ENCODE measurements at places on chromosomes 11 and 22.

DNA sequence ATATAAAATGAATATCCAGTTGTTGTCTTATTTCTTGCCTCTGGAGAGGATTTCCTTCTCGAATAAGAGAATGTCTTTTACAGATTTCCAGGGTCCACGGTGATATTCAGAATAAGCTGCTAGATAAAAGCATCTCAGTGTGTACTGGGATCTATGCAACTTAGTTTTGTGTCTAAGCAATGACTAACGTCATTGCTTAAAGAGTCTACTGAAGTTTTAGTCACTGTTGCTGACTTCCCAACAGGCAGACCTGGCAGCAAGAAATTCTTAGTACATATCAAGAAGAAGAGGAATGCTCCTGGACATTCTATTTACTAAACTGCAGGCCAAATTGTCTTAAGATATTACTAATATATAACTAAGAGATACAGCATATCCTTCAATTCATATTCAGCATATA is 70.3 kb downstream of the SOX6 start:
- DNase-seq: no peak

DNA sequence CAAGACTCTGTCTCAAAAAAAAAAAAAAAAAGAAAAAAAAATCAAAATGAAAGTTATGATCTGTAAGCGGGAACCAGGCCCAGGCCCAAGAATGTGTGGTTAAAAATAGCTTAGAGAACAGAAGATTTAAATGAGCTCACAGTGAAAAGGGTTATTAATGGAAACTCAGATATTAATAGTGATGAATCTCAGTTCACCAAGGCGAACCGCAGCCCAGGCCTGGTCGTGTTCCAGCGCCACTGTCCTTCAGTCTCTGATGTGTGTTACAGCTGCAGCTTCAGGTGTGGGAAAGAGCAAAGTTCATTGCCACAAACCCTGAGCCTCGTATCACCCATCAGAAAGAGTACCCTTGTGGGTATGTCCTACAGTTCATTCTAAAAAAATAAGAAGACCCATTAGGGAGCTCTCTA is 107.1 kb downstream of the GAB2 start:
- no peak for DNase-seq

GRCh38 chr11:108963118-108963517 is 298.2 kb downstream of the DDX10 start:
- DNase-seq: no peak

- DNase-seq: no peak
Measured at GRCh38 chr22:39592081-39593065, 21.8 kb downstream of the CACNA1I start.

DNA sequence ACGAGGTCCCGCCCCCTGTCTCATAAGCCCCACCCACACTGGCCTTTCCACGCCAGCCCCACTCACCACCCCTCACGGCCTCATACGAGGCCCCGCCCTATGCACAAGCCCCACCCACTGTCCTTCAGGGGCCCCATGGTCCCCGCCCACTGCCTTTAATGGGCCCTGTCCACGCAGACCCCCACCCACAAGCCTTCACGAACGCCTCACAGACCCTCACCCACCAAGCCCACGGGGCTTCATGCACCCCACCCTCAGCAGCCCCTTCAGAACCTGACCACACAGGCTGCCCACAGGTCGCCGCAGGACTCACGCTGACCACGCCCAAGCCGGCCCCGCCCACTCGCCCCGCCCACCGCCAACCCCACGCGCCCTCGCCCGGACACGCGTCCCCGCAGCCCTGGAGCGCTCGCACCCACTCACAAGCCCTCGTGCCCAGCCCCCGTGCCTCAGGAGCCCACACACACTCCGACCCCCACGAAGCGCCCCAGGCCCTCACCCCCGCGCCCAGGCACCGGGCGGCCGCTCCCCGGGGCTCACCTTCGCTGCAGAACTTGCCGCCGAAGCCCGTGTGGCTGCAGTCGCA is 10.5 kb downstream of the NRXN2 start:
- DNase-seq: no peak

DNA sequence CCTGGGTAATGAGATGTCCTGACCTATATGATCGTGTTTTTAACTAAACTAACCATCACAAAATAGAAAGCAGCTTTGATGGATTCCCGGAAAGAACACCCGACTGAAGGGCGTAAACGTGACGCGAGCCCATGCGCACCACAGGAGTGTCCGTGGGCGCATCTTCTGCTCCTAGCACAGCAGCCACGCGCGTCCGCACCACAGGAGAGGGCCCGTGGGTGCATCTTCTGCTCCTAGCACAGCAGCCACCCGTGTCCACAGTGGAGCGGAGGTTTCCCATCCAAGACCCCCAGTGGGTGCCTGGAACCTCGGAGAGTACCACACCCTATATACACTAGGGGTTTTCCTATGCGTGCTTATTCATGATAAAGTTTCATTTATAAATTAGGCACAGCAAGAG is 36.1 kb upstream of the NRIP3 start:
- no peak for DNase-seq

- no peak for DNase-seq
Measured at GRCh38 chr11:2300936-2301630, 635 bp downstream of the C11orf21 start.

GRCh38 chr22:38820020-38820419 is 23.8 kb downstream of the NPTXR start:
- no peak for DNase-seq

GRCh38 chr11:130118636-130119387 is 40.8 kb upstream of the ST14 start:
- DNase-seq: no peak

GRCh38 chr11:23551706-23552105 is 691.4 kb upstream of the CCDC179 start:
- no peak for DNase-seq

GRCh38 chr11:134466156-134466555 is 54.1 kb upstream of the B3GAT1 start:
- DNase-seq: no peak

DNA sequence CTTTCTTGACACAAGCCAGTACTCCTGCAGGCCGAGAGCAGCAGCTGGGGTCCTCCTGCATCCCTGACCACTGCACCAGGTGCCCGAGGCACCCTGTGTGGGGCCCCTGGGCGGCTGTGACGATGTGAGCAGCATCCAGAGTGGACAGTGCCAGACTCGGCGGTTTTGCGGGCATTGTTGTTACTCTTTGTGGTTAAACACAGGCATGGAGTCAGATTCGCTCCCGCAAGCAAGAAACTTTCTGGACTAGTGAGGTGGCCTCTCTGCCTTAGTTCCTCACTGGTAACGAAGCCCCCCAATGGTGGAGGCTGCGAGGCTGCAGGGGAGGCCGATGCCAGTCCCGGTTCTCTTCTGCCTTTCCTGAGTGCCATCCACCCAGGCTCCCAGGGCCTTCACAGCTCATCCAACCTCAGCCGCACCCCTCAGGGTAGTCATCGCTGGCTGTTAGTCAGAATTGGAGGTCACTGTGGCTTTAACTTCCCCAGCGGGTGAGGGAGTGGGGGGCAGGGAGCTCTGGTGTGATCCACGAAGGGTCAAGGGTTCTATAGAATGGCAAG is 3.7 kb upstream of the CLDN5 start:
- DNase-seq: no peak

GRCh38 chr11:78737891-78738290 is 163.2 kb upstream of the NARS2 start:
- no peak for DNase-seq

DNA sequence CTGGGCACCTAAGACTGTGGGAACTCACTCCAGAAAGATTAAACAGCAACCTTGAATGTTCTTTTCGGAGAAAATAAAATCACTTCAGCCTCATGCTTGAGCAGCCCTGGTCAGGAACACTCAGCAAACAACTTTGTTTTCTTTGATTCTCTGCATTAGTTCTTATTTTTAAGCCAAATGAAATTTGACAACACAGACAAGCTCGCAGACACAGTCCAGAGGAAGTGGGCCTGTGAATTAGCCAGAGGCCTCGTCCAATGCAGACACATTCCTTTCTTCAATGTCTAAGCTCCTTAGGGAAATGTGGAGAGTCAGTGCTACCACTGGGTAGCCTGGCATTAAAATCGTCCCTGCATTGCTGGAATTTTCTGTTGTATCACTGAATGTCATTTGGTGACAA is 62.9 kb upstream of the CSNK2A3 start:
- no peak for DNase-seq

- DNase-seq: peak; percentile 88
Measured at GRCh38 chr11:110173811-110174644, 80.8 kb downstream of the ZC3H12C start.

DNA sequence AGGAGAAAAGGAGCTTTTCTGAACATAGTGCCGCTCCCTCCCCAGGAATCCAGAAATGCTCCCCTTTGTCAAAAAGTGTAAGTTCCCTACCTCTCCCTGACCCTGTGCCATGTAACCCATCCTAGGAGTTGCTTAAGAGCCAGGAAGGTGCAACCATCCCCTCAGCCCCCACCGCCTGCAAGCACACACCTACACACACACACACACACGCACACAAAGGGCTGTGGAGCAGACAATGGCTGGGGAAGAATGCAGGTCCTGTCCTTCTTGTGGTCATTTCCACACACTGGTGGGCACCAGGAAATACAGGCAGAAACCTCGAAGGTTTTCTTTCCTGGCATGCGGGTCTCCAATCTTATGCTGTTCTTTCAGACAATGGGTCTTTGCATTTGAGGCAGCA is 1.2 kb downstream of the P2RX3 start:
- DNase-seq: no peak

GRCh38 chr22:38955250-38955905 is 2.0 kb upstream of the APOBEC3A start:
- no peak for DNase-seq

GRCh38 chr11:1490651-1491050 is 4.1 kb upstream of the MOB2 start:
- no peak for DNase-seq
